Inflammatory macrophage (primary cell): ENCODE measurements at places on chromosomes 16 and 17.

DNA sequence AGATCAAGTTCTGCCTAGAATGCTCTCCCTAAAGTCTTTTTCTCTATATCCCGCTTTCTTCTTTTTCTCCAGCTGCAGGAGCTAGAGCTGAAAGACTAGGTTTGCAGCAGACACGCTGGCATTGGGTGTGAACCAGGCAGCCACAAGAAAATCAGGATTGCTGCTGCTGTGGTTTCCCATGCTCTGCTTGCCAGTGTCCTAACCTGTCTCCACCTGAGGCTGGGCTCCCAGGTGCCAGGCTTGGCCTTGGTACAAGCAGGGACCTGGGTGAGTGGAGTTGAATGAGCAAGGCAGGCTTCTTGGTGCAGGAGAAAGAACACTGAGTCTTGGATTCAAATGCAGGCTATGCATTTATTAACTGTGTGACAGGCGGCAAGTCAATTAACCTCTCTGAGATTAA, 440.3 kb upstream of the MAF start:
- no peak for DNase-seq

DNA sequence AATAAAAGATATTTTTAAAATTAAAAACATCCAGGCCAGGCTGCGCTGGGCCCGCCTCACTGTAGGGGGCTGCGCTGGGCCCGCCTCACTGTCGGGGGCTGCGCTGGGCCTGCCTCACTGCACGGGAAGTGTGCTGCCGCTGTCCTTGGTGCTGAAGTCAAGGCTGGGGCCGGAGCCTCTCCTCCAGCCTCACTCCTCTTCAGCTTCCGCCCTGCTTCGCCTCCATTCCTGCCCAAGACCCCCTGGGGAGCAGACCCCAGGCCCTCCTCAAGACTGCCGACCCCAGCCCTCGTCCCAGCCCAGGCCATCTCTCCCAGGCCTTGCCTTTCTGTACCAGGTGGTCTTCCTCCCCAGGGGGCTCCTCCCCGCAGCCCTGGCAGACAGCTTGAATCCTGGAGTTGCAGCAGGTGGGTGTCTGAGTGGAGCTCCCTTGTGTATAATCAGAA, 26.2 kb downstream of the ENDOV start:
- peak; percentile 37 for DNase-seq

DNA sequence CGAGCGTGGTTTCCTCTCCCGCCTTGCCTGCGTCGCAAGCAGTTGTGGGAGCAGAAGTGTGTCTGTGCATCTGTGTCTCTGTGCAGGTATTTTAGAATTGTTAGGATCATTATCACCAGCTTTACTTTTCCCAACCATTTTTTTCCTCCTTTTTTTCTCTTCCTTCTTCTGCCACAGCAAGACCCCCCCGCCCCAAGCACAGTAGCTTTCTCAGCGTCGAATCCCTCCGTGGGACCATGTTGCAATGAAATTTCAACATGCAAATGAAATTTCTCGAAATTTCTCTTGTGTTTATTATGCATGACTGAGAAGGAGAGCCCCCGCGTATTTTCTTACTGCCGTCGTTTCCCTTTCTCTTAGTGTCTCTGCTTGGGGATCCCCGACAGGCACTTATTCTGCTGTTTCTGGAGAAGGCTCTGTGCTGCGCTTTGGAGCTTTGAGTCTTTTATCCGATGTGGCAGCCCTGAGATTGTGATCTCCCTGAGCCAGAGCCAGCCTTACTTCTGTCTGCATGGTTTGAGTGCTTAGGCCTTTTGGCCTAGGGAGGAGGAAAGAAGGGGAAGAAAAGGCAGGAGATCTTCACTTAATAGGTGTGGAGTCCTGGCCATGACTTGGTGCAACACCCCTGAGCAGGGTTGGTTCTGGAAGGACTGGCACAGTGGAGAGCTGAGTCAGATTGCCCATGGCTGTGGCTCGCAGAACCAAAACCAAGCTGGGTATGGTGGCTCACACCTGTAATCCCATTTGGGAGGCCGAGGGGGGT, 5.0 kb downstream of the ARMC7 start:
- peak; percentile 38 for DNase-seq

GRCh38 chr17:80254396-80255251, 6.0 kb upstream of the RNF213 start:
- DNase-seq, result peak; percentile 74

DNA sequence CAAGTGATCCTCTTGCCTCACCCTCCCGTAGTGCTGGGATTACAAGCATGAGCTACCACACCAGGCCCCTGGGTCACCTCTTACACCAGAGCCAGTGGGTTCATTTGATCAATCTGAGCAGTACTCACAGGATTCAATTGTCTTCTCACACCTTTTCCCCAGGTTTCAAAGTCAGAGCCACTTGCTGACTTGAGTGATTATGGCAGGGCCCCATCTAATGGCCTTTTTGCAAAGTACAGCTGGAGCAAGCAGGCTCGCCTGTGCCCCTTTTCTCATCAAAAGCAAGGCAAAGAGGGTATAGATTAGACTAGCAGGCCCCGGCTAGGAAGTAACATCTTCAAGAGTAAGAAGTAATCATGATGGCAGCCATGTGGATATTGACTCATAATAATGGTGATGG, 114.8 kb upstream of the NOL11 start:
- peak; percentile 36 for DNase-seq

DNA sequence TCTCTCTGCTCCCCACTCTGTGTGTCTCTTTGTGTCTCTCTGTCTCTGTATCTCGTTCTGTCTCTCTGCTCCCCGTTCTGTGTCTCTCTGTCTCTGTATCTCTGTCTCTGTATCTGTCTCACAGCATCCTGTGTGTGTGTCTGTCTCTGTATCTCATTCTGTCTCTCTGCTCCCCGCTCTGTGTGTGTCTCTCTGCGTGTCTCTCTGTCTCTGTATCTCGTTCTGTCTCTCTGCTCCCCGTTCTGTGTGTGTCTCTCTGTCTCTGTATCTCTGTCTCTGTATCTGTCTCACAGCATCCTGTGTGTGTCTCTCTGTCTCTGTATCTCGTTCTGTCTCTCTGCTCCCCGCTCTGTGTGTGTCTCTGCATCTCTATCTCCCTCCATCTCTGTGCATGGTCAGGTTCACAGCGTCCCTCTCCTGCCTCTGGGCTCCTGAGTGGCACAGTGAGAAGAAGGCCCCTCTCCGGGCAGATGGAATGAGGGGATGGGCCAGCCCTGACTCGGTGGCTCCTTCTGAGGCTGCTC, 38.9 kb upstream of the CIBAR2 start:
- DNase-seq, result no peak

GRCh38 chr16:51268237-51268636, 117.2 kb upstream of the SALL1 start:
- no peak for DNase-seq

DNA sequence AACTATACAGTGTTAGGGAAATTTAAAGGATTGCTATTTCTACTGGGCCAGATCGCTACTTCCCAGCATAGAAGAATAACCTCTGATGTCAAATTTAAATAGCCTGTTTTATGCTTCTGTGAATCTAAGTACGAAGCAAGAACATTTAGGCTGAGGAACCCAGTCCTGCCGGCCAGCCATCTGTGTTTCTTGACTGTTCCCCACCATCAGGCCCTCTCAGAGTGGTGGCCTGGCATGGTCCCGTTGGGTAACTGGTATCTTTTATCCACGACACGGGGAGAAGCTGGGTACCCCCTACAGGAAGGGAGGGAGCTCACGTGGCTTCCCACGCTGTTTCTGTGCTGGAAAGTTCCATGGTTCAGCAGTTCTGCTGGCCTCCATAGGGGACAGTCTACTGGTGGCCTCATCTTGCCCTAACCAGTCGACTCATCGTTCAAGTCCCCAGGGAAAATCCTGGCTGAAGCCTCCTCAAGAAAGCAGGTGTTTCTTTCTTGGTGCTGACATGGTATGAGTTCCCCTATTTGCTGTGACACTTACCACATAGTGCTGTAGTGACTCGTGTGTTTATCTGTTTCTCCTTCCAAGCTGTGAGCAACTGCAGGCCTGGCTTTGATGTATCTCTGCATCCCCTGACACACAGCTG, 201.7 kb upstream of the NLRP1 start:
- no peak for DNase-seq
